ENCODE measurements at places on chromosomes 3 and 15.

DNA sequence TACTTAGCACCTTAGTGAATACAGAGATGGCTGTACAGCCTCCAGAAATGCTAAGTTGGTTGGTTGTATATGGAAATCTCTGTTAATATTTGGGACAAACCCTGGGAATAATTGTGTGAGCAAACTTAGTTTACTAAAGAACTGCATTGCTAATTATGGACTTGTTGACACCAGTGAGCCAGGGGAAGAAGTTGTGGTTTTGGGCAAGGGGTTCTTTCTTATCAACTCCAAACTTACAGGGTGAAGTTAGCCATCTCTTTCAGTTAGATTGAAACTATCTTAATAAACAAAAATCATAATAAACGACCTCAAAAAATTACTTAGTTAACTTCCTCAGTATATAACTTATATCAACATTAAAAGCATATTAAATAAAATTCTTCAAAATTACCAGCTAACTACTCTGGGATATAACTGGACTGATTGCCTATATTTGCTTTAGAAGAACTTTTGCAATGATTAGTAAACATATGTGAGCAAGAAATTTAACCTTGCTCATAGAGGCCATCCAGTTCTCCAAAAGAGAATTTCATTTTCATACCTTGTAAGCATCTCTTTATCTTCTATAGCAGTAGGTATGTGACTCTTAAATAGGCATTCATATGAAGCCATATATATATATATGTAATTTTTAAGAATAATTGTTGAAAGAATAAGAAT lies 24.7 kb downstream of the MBNL1 start:
- DNase-seq, result no peak

- DNase-seq, result no peak
Observed at GRCh38 chr3:163384383-163384782, 1693.9 kb downstream of the SI start.

- DNase-seq, result no peak
Observed at GRCh38 chr15:64051407-64052259, 5.3 kb upstream of the DAPK2 start.

DNA sequence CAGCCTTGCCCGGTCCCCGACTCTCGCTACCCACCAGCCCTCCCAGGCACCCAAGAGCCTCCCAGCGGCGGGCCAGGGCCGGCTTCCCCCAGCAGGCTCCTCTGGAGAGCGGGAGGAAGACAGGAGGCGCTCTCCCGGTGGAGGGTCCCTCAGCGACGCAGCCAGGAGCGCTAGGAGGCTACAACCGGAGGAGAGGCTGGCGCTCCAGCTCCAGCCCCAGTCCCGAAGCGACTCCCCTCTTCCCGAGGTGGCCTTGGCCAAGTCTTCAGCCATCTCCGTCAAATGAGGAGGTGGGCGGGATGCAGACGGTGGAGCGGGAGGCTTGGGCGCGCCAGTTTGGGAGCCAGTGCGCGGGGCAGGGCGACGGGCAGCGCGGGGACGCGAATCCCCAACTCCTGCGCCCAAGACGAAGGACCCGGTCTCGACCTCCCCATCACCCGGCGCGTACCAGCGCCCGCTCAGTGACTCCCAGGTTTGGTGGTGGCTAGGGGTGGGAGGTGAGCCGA lies 722 bp downstream of the CHRNA3 start:
- no peak for DNase-seq

DNA sequence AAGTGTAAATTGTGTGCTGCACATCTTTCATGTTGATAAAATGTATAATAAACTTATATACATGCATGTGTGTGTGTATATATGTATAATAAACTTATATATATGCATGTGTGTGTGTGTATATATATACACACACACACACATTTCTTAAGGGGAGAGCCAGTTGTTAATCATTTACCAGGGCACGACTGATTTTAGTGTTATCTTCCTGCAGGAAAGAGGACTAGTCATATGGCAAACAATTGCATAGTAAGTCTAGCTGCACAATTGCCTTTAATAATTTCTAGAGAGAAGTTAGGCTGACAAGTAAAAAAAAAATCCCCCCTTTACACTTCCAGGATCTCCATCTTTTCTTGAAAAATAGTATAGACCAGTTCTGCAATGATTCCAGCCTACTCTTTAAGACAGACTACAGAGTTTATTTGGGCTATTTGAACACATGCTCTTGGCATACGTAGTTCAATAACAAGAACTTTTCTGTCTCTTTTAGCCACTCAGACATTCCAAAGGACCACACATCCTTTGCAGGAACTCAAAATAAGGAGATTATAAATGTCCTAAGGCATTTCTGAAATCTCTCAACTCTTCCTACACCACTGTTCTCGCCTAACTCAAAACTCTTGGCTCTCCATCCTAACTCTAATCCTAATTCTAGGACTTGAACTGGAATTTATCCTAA lies 163.6 kb upstream of the SETMAR start:
- no peak for DNase-seq

DNA sequence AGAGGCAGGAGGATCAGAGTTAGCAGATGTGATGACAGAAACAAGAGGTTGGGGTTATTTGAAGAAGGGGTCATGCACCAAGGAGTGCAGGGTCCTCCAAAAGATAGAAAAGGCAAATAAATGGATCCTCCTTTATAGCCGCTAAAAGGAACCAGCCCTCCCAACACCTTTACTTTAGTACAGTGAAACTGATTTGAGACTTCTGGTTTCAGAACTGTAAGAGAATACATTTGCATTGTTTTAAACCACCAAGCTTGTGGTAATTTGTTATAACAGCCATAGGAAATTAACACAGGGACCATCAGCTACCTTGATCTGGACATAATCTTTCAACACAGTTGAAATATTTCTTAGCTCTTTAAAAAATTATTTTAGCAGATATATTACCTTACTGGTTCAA lies 166.6 kb downstream of the TIGIT start:
- DNase-seq, result no peak

GRCh38 chr3:14549256-14549919 lies 9.2 kb upstream of the GRIP2 start:
- DNase-seq, result no peak

DNA sequence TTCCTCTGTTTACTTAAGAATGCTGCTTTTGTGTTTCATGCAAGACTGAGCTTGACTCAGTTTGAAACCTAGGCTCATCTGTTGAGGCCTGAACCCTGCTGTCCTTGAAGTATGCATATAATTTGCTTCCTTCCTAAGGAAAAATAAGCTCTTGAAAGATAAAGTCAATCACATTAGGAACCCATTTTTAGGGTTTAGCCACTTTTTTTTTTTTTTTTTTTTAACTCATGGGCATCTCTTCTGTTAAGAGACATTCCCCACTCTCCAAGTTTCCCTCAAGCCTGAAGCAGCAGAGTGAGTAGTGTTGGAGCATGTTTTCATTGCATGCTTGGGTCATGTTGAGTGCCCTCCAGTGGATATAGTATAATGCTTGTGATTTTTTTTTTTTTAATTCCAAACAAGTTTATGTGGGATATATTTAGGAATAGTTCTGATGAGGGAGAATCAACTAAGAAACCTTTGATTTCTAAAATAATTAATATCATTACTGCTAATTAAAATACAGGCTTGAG lies 3.6 kb downstream of the CTNNB1 start:
- no peak for DNase-seq

DNA sequence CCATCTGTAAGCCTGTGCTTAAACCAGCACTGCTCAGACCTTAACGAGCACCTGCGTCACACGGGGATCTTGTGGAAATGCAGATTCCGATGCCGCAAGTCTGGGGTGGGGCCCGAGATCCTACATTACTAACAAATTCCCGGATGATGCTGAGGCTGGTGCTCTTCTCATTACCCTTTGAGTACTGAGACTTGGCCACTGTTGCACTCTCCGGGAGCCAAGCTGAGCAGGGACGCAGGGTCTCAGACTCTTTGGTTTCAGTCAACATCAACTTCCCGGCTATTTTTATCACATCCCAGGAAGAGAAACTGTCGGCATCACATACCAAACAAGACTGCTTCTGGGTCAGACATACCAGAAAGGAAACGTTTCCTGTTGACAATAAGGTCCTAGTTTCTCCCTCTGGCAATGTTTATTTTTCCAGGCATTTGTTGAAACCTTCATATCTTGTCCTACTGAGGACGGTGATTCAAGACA lies 276.6 kb downstream of the SHQ1 start:
- no peak for DNase-seq

- no peak for DNase-seq
Observed at GRCh38 chr3:85533586-85533985, 574.8 kb downstream of the CADM2 start.

DNA sequence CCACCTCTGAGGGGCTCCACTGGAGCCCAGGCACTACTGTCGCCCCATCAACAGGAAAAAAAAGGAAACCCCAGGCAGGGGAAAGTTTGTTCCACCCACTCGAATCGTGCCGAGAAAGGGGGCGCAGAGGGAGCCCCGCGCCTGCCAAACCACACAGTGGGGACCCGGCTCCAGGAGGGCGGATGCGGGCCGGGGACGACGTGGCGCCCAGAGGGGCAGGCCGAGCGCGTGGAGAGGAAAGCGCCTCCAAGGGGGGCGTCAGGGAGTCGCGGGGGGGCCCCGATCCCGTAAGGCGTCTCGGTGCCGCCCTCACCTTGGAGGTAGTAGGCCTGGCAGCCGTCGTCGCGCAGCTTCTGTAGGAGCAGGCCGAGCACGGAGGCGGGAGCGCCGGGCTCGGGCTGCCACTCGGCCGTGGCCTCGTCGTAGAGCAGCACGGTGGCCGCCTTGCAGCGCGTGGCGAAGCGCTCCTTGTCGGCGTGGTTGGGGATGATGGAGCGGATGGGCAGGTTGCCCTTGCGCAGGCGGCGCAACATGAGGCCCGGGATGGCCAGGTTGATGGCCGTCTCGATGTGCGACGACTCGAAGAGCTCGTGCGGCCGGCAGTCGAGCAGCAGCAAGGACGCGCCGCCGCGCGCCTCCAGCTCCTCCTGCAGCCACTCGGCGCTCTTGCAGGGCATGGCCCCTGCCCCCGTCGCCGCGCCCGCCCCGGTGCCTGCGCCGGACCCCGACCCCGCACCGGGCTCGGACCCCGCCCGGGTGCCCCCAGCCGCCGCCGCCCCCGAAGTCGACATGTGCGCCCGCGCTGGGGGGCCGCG lies 627 bp downstream of the DUSP7 start:
- peak; percentile 22 for DNase-seq

DNA sequence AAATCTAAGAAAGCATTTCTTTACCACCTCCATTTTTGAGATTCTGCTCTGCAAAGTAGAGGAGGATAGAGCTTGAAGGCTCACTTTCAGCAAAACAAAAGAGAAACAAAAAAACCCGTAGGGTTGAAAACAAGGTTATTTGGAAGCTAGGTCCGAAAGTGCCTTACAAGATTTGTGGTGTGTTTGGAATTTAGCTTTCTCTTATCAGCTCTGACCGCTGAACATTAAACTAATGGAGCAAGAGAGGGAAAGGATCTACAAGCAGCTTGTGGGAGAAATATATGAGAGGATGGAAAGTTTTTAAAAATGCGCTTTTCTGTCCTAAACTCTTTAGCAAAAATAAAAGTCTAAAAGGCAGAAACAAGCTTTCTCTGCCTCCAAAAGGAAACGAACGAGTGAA lies 545.5 kb downstream of the NTRK3 start:
- no peak for DNase-seq

GRCh38 chr3:188842639-188843038 lies 329.1 kb upstream of the TPRG1 start:
- no peak for DNase-seq

GRCh38 chr15:51828621-51829375 lies 655 bp upstream of the TMOD3 start:
- no peak for DNase-seq

GRCh38 chr3:58627570-58627885 lies 39.0 kb downstream of the FAM3D start:
- DNase-seq, result no peak

DNA sequence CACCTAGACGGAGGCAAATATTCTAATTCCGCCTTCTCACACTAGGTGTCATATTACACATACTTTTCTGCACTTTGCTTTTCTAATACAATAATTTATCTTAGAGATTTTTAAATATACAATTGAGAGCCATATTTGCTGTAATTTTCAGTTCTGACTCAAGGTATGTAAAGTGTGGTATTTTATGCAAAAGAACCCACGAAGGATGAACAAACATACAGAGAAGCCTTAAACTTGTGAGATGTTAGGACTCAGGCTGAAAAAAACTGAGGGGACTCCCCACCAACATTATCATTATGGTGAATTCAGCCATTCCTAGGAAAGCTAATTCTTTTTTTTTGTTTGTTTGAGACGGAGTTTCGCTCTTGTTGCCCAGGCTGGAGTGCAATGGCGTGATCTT lies 9.6 kb downstream of the ZBTB11 start:
- DNase-seq, result no peak

- peak; percentile 13 for DNase-seq
Observed at GRCh38 chr3:127697551-127698240, 24.9 kb downstream of the ABTB1 start.

DNA sequence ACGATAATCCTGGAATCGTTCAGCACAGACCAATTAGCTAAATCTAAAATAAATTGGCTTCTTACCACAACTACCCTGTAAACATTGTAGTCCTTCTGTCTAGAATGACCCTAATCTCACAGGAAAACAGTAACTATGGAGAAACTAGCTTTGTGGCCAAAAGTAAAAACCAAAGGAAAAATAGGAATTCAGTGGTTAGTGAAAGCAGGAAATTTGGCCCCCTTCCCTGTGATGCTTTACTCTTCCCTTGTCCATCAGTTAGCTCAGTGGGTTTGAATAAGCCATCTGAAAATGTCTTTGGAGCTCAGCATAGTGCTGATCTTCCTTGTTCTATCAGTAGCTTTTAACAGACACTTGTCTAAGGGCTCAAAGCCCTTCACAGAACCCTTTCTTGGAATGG lies 1.6 kb downstream of the NMD3 start:
- no peak for DNase-seq

DNA sequence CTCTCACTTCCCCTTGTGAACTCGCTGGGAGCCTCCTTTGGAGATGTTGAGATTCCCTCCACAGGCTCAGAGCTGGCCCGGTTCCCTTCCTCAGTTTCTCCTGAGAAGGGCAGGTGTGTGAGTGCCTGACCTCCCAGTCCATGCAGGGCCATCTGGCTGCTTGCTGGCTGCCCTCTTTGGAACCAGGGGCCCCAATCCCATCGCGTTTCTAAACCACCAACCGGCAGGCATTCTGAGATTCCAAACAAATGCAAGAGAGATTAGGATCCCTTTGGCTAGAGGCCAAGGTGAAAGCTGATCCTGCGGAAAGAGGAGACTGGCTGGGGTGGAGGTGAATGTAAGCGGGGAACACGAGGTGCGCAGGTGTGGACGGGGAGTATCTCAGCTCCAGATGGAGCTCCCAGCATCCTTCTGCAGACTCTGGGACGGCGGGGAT lies 2.9 kb upstream of the PRRT3 start:
- DNase-seq, result no peak

GRCh38 chr3:33787328-33788009 lies 11.0 kb upstream of the PDCD6IP start:
- peak; percentile 16 for DNase-seq

DNA sequence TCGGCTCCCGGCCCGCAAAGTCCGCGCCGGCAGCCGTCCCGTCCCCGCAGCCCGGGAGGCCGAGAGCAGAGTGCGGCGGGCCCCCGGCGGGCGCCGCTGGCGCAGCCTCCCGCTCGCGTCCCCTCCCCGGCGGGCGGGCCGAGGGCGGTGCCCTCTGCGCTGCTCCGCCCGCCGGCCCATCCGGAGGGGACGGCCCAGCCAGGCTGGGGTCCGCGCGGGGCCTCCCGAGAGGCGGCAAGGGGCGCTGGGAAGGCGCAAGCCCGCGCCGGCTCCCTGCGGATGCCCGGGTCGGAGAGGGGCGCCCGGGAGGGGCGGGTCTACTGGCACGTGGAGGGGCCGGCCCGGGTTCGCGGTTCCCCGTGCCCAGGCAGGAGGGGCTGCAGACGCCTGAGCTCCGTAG lies at the start of the genes CLCN2 and POLR2H:
Gene CLCN2, minus strand, starts transcription at position 74 of the 400 bp plus-strand sequence. CDS start 126 bp downstream, outside the sequence.
Gene POLR2H, plus strand, starts transcription at position 179 of the 400 bp plus-strand sequence. CDS start 1,783 bp downstream, outside the sequence.
- DNase-seq, result peak; percentile 40

Data from CD8-positive, alpha-beta T cell (primary cell).